NCI-H345 (cell line): ENCODE measurements at places on chromosomes 16 and 17.

DNA sequence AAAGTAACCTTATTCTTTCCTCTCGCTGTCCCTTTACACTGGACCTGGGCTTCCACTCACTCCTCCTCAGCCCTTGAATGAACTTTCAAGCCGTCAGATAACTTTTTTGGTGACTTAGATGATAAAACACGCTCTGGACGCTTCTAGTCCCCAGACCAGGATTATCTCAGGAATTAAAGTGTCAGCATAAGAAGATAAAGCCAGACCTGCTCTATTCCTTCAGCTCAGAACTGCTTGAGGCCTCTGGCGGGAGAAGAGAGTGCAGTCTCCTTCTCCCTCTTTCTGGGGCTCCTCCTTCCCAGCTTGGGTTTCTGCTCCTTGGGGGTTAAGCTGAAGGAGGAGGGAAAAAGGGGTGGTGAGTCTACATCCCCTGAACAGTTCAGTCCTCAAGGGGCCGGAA is 6.6 kb downstream of the LPO start:
- no peak for DNase-seq

DNA sequence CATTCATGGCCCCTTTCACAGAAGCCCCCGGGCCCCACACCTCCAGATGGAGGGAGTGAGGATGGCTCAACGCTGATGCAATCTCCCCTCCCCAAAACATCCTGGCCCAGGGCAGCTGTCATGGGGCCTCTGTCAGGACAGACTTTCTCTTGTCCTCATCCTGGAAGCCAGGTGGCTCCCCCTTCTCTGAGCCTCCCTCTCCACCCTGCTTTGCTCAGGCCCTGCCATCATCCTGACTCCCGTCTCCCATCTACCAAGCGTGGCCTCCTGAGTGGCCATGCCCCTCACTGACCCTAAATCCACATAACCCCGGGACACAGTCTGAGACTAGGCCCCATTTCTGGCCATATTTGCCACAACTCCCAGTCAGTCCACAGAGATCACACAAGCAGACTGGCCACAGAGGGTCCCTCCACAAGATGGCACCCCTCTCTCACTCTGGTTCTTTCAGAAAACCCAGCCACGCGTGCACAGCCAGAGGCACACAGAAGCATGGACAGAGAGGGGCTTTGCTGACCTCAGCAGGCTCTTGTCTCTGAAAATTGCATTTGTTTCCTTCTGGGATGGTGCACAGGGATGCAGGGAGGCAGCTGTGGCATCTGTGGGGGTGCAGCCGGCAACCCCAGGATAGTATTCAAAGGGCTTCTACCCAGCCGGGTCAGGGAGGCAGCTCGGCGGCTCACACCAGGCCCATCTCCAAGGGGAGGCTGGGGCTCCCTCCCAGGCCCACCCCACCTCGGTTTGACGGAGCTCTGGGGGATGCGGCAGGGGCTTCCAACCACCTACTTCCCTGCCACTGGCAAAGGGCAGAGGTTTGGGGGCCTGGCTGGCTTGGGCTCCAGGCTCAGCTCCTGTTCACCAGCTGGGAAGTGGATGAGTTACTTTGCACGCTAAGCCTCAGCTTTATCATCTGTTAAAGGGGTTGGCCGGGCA is 16.9 kb downstream of the DOC2B start:
- no peak for DNase-seq

DNA sequence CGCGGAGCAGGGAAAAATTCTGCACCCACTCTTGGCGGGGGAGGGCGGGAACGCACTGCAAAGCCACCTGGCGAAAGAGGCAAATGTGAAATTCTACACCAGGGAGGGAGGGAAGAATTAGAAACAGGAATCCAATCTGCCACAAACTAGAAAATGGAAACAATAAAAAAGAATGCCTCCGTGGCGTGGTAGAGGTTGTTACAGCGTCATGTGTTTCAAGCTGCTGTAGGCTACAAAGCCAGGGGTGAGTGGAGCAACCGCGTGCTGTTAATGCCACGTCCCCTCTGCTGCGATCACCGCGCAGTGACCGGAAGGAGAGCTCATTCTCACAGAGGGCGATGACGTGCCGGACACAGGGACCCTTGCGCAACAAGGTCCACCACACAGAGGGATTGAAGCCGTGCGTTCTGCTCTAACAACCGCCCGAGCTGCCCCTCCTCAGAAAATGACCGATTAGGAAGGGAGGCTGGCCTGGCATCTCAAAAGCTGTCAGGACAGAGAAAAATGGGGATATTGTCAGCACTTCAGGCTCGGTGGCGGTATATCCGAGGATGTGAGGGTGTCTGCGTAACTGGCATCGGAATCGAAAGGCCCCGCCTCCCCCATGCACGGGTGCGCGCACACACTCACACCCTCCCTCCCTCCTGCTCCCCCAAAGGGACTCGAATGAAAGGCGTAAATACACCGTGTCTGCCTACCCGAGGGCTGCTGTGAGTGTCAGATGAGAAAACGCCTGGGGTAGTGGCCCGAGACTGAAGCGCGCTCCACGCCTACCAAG is 70.8 kb upstream of the TNRC6C start:
- DNase-seq, result peak; percentile 75

DNA sequence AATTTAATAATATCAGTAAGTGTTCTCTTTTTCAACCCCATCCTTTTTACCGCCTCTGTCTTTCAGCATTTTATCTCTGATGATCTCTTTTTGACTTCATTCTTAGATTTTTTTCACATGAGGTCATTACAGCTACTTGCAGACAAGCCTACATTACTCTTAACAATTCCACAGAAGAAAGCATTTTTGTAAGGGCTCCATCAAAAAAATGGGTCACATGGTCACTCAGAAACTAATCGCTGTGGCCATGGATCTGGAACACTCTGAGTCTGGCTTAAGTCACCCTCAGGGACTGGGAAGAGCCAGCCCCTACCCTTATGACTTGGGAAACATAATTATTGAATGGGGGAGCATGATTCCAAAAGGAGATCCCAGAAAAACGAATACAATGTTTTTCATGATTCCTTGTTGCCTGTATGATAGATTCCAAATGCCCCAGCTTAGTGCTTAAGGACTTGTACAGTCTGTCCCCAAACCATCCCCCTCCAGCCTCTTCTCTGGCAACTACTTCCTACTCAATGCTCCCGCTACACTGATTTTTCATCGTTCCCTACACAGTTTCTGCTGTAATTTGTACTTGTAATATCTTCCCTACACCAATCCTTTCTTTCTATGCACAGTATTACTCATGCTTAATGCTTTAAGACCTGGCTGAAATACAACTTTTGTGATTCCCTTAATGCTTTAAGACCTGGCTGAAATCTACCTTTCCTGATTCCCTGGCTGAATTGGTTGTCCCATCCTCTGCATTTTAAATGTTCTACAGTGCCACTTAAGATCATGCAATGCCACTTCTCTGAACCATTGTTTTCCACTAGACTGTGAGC is 457.8 kb downstream of the HS3ST4 start:
- no peak for DNase-seq

GRCh38 chr17:67068999-67069398 is 24.6 kb downstream of the CACNG1 start:
- peak; percentile 65 for DNase-seq

DNA sequence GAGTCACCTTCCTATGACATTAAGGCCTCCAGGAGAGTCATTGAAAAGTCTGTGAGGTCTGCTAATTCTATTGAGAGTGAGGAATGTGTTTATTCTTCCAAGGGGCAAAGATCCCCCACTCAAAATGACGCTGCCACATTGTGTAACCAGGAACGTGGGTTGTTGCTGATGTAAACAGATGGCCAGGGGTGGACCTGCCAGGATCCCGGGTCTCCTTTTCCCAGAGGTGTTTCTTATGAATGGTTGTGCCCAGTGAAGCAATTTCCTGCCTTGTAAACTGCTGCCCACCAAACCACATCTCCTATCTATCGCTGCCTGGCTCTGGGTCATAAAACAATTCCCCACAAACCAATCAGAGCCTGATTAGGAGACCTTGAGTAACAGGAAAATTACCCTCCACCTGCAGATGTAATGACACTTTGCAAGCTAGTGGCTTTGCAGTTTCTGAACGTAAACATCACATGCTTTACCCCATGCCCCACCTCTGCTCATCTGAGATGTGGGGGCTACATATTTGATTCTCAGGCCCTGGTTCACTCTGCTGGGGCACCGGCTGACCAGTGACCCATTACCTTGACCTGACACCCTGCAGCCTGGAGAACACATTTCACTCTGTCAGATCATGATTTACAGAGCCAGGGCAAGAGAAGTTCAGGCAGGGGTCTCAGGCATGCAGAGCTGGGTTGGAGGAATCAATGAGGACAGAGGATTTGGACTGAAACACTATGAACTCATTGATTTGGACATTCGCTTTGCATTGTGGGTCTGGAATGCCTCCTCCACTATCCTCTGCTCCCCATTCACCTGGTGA is 33.1 kb upstream of the DDX52 start:
- no peak for DNase-seq

DNA sequence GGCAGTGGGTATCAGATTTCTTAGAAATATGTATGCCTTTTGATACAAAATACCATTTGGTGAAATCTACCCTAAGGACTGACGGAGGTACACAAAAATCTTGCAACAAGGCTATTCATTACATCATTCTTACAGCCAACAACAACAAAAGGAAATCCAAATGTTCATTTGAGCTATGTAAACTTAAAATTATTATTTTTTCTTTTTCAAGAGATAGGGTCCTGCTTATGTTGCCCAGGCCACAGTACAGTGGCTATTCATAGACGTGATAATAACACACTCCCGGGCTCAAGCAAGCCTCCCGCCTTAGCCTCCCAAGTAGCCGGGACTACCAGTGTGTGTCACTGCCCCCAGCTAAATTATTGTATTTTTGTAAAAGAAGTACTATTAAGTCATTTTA is 9.0 kb downstream of the SRR start:
- DNase-seq, result no peak

- no peak for DNase-seq
These were observed 28.2 kb downstream of the CMTR2 start for GRCh38 chr16:71260995-71261394.

GRCh38 chr17:79948945-79949655 is 86.6 kb downstream of the TBC1D16 start:
- no peak for DNase-seq

GRCh38 chr17:72122765-72123529 is 2.1 kb downstream of the SOX9 start:
- DNase-seq, result no peak

- no peak for DNase-seq
These were observed 12.8 kb upstream of the CCL8 start for GRCh38 chr17:34306466-34306865.

DNA sequence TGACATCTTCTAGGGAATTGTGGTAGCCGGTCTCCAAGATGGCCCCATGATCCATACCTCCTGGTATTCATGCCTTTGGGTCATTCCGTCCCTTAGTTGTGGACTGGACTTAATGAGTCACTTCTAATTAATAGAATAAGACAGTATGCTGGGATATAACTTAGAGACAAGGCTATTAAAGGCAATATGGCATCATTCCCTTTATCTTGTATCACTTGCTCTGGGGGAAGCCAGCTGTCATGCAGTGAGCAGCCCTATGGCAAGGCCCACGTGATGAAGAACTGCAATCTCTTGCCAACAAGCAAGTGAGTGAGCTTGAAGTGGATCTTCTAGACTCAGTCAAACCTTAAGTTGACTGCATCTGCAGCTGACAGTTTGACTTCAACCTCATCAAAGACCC is 97.8 kb upstream of the MED13 start:
- no peak for DNase-seq

DNA sequence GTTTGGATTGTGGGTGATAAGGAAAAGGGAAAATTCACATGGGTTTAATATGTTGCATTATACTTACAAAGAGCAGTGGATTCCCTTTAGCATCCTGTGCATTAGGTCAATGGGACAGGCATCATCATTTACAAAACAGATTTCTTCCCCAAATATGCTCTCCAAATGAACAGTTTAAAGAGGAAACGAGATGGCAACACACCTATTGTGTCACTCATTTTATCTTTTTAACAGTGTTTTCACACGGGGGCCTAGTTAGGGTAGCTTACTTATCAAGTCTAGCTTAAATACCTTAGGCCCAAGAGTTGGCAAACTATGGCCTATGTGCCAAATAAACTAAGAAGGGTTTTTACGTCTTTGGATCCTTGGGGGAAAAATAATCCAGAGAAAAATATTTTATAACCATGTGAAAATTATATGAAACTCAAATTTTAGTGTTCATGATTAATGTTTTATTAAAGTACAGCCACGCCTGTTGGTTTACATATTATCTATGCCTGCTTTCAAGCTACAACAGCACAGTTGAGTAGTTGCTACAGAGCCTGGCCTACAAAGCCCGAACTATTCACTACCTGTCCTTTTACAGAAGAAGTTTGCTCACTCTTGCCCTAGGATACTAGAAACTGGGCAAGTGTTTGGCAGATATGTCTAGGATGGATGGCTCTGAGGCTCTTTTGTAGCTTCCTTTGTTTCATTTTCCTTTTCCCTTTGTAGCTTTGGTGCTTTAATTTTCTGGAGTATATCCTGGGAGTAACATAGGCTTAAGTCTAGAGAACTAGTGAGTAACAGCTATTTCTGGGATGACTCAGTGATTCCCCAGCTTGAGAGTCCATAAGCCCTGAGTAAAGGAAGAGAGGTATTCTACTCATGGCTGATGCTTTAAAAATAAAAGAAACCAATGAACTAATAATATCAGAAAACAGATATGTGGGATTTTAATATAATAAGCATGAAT is 12.4 kb downstream of the NUP93 start:
- no peak for DNase-seq

DNA sequence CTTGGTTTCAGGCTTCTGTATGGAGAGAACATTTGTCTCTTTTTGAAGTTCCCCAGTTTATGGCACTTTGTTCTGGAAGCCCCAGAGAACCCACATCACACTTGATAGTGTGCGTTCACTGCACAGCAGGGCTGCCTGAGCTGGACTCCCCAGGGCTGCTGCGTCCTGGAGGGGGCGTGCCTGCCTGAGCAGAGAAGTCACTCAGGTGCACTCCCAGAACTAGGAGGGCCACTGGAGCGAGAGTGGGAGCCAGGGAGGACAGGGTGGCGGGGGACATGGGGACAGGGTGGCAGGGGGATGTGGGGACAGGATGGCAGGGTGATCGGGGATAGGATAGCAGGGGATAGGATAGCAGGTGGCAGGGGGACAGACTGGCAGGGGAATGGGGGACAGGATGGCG is 43.9 kb upstream of the ZNF469 start:
- DNase-seq, result no peak

- DNase-seq, result no peak
These were observed 132.4 kb downstream of the CA10 start for GRCh38 chr17:52026075-52026474.

DNA sequence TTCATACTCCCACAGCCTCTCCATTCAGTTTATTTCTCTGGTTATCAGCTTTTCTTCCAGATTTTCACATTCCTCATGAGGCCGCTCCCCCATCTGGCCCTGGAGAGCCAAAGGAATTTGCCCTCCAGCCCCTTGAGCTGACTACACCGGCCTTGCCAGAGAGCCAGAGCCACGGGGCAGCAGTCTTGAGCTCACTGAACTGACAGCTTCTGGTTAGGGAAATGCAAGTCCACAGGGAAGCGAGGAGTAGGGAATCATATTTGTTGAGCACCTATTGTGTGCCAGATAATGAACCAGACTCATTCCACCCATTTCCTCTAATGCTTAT is 102.4 kb downstream of the ABCC12 start:
- no peak for DNase-seq

DNA sequence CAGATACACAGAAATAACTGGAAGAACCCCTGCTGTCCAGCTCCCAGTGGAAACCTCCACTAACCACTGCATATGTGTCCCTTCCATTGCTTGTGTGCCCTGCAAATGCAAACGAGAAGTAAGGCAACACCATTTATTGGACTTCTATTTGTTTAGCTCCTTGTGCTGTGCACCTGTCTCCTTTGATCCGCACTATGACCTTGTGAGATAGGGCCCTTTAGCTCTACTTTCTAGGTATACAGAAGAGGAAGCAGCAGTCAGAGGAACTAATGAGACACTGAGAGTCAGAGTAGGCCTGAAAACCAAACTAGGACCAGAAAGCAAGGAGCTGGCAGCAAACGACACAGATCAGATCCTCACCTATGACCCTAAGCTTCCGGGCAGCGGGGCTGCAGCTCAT is 22.4 kb downstream of the SOX9 start:
- DNase-seq, result peak; percentile 8
